ENCODE measurements at places on chromosomes 11 and 22.

DNA sequence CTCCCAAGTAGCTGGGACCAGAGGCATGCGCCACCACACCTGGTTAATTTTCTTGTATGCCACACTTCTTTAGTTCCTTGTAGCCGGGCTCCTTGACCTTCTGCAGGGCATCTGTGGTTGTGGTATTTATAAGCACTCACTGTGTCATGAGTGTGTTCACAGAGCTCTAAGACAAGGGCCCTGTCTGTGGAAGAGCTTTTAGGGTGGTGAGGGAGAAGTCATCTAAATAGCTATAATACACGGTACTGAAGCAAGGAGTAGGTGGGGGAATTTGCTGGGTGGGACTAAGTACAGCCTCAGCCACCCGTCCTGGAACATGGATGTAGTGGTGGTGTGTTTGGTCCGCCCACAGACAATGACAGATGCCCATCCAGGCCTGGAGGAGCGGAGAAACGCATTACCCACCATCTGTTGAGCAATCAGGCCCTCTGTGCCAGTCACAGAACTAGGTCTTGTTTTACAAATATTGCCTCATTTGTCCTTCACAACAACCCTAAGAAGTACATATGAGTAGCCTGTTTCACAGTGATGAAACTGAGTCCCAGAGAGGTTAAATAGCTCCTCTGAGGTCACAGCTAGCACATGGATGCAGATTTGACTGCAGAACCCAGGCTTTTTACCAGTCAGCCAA lies 10.1 kb downstream of the ACO2 start:
- DNase-seq: no peak

DNA sequence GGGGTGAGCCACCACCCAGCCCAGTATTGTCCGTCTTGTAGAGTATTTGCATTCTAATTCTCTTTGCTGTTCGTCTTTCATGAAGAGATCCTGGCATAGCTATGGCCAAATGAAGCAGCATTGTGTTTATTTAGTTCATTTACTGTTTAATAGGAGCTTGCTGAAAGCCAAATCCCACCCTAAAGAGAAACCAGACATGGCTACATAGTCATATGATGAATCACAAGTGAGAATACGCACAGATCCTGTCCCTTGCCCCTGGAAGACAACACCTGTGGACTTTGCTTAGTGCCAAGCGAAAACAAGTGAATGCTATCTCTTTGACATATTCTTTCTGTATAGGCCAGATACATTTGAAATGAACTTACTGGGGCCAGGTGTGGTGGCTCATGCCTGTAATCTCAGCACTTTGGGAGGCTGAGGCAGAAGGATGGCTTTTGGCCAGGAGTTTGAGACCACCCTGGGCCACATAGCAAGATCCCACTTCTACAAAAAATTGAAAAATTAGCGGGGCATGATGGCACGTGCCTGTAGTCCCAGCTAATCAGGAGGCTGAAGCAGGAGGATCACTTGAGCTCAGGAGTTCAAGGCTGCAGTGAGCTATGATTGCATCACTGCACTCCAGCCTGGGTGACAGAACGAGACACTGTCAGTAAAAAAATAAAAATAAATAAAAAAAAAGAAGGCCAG lies 5.1 kb upstream of the ARFGAP3 start:
- no peak for DNase-seq

- DNase-seq: no peak
Measured at GRCh38 chr11:77125191-77125590, 2.9 kb upstream of the MYO7A start.

DNA sequence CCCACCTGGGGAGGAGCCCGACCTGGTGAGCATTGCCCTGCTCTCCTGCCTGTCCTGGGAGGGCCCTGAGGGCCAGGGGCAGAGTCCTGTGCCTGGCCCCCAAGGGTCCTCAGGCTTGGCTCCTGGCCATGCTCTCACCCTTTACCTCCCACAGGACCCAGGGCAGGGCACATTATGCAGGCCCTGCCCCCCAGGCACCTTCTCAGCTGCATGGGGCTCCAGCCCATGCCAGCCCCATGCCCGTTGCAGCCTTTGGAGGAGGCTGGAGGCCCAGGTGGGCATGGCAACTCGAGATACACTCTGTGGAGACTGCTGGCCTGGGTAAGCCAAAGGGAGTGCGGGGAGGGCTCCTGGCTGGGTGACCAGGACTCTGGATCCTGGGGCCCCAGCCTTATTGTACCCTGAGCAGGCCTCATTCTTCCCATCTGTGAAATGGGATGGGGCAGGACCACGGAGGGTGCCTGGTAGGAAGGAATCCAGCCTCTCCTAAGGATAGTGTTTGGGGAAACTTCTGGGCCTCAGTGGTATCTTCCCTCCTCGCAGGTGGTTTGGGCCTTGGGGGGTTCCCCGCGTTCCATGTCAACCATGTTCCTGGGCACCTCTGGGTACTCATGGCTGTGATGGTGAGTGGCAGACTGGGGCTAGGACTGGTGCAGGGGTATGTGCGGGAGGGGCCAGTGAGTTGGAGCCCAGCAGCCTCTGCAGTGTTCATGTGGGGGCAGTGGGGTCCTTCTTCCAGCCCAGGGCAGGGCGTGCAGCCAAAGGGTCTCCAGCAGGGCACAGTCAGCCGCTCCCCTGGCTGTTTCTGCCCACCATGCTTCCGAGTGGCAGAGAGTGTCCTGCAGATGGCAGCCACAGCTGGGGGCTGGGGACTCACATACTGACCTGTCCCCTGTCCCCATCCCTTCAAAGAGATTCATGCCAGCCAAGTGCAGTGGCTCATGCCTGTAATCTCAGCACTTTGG lies 14.7 kb downstream of the RELT start:
- DNase-seq: no peak

GRCh38 chr11:57786436-57786835 lies 24.8 kb downstream of the CTNND1 start:
- DNase-seq: no peak

GRCh38 chr11:27363576-27364117 lies 632 bp upstream of the CCDC34 start:
- no peak for DNase-seq

DNA sequence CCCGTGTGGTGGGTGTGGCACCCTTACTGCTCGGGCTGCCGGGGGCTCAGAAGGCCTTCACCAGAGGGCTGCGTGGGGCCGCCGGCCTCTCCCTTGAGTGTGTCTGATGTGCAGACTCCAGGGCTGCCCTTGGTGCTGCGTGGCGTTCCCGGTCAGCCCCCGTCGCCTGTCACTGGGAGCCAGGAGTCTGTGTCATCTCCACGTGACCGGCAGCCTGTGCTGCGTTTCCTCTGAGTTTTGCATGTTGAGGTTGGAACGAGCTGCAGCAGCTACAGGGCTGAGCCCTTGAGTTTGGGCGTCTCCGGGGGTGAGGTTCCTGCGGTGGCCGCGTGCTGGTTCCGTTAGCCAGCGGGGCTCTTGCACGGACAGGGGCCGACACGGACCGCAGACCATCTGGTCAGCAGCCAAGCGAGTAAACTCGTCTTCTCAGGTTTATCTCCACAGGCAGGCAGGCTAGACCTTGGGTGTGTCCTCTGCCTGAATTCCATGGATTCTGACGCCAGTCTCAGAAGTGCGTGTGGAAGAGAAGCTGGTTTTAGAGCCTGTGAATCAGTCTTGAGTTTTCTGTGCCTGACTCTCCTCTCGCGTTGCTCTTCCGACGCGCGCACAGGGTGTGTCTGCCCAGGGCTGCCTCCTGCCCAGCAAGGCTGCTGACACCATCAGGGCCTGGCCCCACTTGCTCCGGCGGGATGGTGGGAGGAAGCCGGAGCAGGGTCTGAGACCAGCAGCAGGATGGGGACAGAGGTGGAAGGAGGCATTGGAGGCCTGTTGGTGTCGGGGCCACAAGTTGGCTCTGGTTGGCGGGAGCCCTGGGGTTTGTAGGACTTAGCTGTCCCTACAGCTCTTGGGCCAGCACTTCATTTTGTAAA lies 10.5 kb downstream of the PTDSS2 start:
- no peak for DNase-seq

- DNase-seq: no peak
Measured at GRCh38 chr11:34275486-34275885, 82.3 kb downstream of the ABTB2 start.

DNA sequence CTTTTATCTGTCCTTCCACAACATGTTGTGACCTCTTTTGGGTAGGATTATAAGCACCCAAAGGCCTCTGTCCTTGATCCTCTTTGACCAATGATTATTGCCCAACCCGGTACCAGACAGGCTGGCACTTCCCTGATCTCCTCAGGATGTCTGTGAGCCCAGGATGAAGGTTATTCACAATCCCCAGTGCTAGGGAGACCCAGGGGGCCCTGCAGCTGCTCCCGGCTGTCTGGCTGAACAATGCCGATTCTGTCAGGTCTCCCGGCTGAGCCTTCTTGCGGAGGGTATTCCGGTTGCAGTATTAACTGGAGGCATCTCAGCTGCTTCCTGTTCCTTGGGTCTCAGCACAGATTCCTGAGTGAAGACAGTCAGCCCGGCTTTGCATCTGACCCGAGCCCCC lies 71.2 kb upstream of the CDON start:
- no peak for DNase-seq

DNA sequence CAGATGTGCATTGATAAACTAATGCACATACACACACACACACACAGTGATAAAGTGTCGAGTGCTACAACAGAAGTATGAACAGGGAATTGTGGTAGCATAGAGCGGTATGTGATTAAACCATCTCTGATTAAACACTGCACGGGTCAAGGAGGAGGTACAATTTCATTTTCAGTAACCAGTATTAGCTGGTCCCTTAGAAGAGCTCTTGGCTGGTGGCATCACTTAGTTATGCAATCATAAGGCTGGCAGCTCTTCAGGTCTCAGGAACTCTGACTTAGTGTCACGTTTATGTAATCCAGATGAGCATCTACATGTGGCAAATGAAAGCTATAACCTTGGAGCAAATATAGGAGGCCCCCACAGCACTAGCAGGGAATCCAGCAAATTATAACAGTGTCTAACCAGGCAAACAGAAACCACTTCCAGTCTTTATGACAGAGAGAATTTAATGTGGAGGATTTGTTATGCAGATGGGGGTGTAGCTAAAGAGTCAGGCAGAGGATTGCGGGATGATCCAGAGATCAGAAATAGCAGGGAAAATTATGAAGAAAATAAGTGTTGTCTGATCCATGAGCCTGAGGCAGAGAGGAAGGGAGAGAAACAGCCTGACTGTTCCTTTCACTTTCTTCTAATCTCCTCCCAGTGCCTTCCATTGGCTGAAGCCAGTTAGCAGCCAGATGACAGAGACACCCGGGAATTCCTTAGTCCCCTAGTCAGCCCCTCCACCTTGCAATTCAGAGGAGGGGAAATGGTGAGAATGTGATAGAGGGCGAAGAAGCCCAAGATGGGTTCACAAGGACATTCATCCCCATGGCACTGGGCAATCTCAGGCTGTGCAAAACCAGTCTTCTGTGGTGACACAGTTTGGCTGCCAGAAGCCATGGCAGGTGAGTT lies 533.1 kb upstream of the TENM4 start:
- DNase-seq: no peak

GRCh38 chr11:6571434-6572008 lies 31.9 kb downstream of the RRP8 start:
- DNase-seq: no peak

DNA sequence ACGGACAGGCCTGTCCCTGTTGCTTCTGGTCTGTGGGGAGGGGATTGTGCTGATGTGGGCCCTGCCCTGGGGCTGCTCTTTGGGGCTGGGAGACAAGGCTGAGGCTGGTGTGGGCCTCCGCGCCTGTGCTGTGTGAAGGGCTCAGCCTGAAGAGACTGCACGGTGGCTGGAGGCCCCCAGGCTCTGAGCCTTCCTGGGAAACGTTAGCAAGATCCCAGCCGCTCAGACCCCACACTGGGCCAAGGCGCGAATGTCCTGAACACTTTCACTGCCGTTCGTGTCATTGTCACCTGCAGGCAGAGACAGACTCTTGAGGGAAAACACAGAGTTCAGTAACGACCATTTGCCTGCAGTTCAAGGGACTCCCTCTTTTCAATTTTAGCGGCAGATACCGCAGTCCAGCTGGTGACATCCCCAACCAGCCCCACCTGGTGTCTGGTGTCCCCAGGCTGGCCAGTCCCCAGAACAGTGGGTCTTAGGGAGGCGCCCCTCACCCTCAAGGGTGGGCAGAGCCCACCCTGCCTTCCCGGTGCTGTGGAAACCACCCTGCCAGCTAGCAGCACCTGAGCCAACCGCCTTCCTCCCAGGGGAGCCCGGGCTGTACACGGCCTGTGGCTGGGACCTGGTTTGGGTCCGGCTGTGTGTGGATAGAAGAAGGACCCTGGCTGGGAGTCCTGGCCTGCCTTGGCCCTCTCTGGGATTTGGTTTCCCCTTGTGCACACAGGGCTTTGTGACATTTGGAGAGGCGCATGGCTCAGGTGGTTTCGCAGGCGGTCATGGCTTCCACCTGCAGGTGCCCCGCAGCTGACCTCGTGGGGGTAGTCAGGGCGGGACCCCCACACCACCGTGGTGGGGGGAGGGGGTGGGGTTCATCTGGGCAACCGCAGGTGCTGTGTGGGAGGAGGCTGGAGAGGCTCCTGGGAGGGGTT lies 5.7 kb downstream of the PANX2 start:
- no peak for DNase-seq

DNA sequence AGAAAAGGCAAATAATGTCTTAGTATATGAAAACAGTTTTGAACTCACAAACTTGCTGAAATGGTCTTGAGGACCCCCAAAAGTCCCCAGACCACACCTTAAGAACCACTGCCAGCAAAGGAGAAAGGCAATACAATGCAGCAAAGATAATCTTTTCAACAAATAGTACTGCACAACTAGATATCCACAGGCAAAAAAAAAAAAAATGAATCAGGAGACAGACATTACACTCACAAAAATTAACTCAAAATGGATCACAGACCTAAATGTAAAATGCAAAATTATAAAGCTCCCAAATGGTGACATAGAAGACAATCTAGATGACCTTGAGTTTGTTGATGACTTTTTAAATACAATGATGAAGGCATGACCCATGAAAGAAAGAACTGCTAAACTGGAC lies 8.3 kb downstream of the PICALM start:
- no peak for DNase-seq

- DNase-seq: no peak
Measured at GRCh38 chr11:1714908-1715885, 18.2 kb downstream of the KRTAP5-6 start.

- DNase-seq: no peak
Measured at GRCh38 chr22:45537734-45538181, 35.1 kb downstream of the FBLN1 start.

GRCh38 chr11:91913407-91913806 lies 311.2 kb upstream of the FAT3 start:
- DNase-seq: no peak

DNA sequence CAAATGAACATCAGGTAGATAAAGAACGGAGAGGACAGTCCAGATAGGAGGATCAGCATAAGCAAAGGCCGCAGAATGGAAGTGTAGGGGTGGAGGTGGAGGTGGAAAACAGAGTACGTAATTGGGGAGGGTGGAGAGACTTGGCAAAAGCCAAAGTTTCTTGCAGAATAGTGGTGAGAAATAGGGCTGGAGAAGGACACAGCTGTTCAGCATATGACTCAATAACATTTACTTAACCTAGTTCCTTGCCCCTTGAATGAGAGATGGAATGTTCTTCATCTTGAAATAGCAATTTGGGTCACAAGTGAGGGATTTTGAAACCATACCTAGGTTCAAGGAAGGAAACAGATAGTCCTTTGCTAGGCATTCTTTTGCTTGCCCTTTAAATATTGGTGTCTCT lies 235.9 kb upstream of the ARHGAP20 start:
- DNase-seq: no peak

- DNase-seq: no peak
Measured at GRCh38 chr22:36056980-36057379, 28.4 kb upstream of the RBFOX2 start.
